HEK293T (cell line): ENCODE measurements at places on chromosomes 1 and 21.

DNA sequence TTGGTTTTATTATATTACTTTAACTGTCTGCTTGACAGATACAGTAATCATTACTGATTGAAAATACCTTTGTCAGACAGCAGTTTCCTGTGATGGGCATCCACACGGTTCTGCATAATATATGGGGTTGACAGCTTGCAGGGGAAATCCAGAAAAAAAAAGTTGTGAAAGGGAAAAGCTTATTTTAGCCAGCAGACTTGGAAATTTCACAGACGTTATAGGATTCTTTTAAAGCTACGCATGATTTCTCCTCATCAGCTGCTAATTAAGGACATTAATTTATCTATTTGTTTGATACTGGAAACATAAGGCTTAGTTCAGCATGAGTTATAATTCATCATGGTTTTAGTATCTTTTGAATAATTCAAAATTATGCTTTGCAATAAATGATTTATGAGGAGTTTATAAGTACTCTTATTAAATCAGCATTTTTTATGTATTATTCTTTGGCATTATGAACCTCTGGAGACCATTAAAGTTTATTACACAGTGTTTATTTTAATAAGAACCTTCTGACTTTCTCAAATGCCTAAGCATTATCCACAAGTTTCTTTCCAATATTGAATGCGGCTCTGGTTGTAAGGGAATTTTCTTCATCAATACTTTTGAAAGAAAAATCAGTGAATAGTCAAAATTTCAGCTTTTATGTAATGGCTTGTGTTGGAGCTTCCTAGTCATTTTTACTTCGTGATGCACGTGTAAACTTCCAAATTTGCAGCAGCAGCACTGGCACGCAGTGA is 235.3 kb upstream of the KCNK2 start:
- no peak for DNase-seq

GRCh38 chr1:25628741-25629421 is 12.3 kb downstream of the MAN1C1 start:
- no peak for DNase-seq

DNA sequence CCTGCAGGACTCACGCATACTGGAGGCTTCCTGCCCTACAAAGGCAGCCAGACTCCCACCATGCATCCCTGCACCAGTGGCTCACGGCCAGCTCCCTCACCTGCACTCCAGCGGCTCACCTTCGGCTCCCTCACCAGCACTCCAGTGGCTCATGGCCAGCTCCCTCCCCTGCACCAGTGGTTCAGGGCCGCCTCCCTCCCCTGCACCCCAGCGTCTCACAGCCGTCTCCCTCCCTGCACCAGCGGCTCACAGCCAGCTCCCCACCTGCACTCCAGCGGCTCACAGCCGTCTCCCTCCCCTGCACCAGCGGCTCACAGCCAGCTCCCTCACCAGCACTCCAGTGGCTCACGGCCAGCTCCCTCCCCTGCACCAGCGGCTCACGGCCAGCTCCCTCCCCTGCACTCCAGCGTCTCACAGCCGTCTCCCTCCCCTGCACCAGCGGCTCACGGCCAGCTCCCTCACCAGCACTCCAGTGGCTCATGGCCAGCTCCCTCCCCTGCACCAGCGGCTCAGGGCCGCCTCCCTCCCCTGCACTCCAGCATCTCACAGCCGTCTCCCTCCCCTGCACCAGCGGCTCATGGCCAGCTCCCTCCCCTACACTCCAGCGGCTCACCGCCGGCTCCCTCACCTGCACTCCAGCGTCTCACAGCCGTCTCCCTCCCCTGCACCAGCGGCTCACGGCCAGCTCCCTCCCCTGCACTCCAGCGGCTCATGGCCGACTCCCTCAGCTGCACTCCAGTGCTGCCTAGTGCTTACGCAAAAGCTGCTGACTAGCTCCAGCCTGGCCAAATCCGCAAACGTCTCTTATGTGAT is 324.5 kb downstream of the NPHP4 start:
- DNase-seq = no peak

- no peak for DNase-seq
Measured at GRCh38 chr1:17135530-17135929, 16.3 kb upstream of the PADI2 start.
